ENCODE measurements at places on chromosomes 1 and 21.
A peak's percentile ranks its signal among the peaks of the same experiment; 100 is the strongest.

DNA sequence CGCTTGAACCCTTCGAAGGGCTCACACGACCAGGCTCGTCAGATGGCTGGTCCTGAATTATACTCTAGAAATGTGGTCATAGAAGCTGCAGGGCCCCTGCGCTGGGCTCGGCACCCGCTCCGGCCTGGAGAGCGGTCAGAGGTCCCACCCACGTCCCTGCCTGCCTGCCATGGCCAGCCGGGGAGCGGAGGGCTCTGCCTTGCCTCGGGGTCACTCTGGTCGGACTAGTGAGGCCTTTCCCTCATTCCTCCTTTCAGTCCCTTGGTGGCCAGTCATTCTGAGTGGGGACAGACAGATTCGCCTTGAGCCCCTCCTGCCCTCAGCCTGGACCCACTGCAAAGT is 529 bp upstream of the MARCKSL1 start:
- no peak for DNase-seq

GRCh38 chr1:199522338-199522737 is 505.2 kb upstream of the NR5A2 start:
- DNase-seq: peak; percentile 0

DNA sequence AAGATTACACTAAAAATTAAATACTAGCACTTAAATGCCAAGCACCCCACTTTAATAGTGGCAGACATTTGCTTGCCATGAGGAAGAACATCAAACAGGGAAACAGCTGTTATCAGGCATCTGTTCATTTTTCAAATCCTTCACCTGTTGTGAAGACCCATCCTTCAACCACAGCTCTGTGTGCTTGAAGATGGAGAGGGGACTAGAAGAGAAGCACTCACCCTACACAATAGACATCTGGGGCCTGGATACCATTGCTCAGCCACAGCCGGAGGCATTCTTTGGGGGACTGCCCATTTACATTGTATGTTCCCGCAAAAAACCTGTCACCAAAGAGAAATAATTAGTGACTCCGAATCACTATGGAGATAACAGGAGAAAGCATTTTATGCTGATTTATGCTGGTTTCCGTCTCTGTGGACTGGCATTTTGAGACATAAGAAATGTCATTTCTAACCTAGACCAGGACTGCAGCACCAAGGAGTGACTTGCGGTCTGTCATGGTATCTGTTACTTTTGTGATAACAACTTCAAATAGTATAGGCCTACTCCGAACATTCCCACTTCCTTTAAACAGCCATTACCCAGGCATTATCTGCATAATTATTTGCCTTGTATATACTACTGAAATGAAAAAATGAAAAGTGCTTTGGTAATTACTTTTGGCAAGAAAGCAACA is 28.8 kb upstream of the MTF1 start:
- no peak for DNase-seq

DNA sequence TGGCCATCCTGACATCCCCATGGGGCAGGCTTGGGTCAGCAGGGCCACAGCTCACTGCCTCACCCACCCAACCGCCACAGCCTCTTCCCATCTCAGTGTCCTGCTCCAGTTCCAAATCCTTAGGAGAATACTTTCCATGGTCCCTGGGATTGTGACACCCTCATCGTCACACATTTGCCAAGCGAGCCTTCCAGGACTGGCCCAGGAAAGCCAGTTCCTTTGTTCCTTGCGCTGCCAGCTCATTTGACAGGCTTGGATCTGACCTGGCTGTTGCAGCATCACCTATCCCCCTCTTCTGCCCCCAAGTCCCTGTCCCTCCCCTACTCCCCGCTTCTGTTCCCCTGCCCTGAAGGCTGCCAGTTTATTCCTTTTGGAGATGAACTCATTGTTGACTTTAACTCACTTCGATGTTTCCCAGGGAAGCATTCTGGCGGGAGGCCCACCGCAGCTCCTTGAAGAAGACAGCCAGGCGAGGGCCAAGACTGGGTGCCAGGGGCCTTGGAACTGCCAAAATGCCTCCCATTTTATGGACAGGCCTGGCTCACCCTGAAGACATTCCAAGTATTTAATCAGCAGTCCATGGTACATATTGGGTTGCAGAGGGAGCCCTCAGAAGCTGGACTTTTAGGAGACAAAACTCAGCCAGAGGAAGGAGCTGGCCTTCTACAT is 10.2 kb upstream of the GNL2 start:
- DNase-seq: peak; percentile 13

- DNase-seq: no peak
These were observed 88.3 kb upstream of the SELENON start for GRCh38 chr1:25711555-25712298.

GRCh38 chr1:49297783-49298182 is 521.1 kb upstream of the BEND5 start:
- no peak for DNase-seq

DNA sequence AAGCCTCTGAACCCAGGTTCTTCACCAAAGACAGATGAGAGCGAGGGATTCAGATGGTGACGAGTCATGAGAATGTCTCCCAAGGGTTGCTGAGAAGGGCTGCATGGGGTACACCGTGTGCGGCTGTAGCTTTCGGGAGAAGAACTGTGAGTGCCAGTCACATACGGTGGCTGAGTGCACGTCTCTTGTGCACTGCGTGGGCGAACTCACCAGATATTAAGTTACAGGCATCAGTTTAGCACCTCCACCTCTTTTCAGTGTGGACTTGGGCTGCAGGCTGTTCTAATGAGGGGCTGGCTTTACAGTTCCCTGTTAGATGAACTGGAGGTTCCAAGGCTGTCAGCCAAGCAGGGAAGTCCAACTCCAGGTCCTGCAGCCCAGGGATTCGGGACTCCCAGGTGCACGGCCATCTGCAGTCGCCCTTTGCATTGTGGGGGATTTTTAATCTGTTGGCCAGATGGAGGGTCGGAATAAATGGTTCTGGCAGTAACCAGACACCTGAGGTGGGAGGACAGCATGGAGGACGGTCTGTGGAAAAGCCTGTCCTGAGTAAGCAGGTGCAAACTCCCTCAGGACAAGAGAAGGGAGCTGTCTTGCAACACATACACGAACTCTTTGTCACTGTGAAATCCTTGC is 26.5 kb upstream of the AVPR1B start:
- DNase-seq: no peak

GRCh38 chr1:168843401-168843800 is 114.4 kb upstream of the DPT start:
- DNase-seq: no peak

DNA sequence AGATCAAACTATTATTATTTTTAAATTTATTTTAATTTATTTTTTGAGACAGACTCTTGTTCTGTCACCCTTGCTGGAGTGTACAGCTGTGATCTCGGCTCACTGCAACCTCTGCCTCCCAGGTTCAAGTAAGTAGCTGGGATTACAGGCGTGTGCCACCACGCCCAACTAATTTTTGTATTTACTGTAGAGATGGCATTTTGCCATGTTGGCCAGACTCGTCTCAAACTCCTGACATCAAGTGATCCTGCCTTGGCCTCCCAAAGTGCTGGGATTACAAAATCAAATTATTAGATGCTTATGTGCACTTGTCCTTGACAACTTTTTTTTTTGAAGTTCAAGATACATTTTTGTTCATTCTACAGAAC is 15.4 kb downstream of the LIN9 start:
- no peak for DNase-seq

GRCh38 chr21:46492851-46493250 is 34.2 kb downstream of the DIP2A start:
- DNase-seq: no peak

GRCh38 chr1:91015358-91015780 is 6.5 kb downstream of the ZNF644 start:
- DNase-seq: no peak

- DNase-seq: peak; percentile 41
These were observed 39.9 kb upstream of the SRSF10 start for GRCh38 chr1:24020025-24020424.

DNA sequence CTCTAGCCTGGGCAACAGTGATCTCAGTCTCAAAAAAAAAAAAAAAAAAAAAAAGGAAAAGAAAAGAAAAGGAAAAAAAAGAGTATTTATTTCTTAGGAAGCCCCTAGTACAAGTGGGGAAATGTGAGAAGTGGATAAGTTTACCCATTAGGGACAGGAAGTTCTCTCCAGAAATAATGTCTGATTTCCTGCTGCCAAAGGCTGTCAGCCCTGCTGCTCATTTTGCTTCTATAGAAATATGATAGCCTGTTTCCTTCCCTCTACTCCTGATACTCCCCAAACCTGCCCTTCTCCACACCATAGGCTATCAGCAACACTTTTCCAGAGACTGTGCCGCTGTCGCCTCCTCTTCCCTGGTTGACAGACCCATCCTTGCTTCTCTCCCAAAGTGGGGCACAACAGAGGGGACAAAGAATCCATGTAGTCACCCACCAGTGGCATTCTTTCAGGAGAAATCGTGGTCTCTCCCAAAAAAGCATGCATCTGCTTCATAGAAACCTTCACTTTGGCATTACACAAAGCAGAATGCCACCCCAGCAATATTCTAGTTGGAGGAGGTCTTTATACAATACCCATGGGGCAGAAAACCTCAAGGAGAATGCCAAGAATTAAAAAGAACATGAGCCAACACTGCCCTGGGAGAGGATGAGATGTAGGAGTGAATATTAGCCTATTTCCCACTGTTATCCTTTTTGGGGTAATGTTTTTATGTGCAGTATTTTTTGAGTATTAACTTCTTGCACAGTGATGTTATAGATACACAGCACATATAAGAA is 166.3 kb upstream of the NR5A2 start:
- DNase-seq: peak; percentile 19

- DNase-seq: no peak
These were observed 162.9 kb downstream of the TRABD2B start for GRCh38 chr1:47834326-47834725.

- peak; percentile 75 for DNase-seq
These were observed 15.5 kb upstream of the CD247 start for GRCh38 chr1:167533851-167534300.

GRCh38 chr1:15918962-15919715 is 56.8 kb downstream of the ZBTB17 start:
- DNase-seq: peak; percentile 70

DNA sequence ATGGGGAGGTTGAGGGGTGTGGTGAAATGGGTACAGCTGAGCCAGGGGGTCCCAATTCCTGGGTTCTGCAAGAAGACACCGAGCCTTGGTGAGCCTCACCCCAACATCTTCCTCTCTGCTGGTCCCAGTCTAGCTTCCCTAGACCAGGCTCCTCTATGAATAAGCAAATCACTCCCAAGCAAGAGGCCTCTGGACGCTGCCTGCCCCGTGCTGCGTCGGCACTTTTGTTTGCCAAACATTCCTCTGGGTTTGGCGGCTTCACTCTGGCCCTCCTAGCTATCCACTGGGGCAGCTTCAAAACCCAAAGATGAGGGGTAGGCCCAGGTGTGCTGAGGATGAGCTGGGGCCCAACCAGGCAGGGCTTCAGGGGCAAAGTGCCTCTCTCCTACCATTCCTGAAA is 137.1 kb upstream of the CD34 start:
- peak; percentile 26 for DNase-seq

DNA sequence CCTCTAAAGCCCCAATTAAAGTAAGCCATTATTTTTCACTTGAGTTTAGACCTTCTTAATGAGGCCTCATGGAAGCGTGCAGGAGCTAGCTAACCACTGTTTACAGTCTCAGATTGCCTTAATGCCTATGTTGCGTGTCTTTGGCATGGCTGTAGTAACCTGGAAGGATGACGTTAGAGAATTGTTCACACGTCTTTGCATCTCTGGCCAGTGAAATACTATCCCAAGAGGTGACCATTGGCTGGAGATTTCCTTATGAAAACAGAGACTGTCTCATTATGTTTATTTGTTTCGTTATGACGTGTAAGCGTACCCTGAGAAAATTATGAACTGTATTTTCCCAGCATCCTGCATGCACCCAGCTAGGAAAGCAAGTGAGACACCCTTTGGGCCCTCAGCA is 18.6 kb upstream of the BMP8A start:
- DNase-seq: no peak

DNA sequence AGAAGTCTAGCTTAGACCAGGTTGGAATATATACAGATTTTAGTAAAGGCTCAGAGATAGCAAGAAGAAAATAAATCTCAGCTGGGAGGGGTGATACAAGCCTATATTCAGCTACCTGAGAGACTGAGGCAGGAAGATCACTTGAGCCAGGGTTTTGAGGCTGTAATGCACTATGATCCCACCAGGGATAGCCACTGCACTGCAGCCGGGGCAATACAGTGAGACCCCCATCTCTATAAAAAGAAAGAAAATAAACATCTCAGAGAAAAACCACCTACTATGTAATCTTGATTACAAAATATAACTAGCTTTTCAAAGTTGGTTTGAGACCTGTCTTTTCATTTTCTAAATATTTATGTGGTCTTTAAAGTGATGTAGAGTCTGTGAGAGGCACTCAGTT is 47.7 kb downstream of the IL23R start:
- no peak for DNase-seq

DNA sequence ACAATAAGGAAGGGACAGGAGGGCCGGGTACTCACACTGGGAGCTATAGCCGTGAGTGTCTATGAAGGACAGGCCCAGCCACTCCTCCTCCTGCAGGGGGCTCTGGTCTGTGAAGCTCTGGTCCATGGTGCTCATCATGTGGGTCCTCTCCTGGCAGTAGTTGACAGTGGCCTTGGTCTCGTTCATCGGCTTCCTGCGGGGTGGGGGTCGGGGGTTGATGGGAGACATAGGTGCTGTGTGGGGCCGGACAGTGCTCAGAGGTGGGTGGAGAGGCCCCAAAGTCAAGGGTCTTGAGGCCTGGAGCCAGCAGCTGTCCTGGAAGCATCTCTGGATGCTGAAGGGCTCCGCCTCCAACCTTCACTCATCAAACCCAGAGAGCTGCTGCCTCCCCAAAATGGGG is 260.4 kb downstream of the PTPRU start:
- DNase-seq: no peak

- DNase-seq: no peak
These were observed 356.0 kb downstream of the KCNH1 start for GRCh38 chr1:210777914-210778313.
